ENCODE measurements at places on chromosomes 11 and 22.

GRCh38 chr11:4025967-4026324 lies 68.7 kb upstream of the RRM1 start:
- no peak for DNase-seq

DNA sequence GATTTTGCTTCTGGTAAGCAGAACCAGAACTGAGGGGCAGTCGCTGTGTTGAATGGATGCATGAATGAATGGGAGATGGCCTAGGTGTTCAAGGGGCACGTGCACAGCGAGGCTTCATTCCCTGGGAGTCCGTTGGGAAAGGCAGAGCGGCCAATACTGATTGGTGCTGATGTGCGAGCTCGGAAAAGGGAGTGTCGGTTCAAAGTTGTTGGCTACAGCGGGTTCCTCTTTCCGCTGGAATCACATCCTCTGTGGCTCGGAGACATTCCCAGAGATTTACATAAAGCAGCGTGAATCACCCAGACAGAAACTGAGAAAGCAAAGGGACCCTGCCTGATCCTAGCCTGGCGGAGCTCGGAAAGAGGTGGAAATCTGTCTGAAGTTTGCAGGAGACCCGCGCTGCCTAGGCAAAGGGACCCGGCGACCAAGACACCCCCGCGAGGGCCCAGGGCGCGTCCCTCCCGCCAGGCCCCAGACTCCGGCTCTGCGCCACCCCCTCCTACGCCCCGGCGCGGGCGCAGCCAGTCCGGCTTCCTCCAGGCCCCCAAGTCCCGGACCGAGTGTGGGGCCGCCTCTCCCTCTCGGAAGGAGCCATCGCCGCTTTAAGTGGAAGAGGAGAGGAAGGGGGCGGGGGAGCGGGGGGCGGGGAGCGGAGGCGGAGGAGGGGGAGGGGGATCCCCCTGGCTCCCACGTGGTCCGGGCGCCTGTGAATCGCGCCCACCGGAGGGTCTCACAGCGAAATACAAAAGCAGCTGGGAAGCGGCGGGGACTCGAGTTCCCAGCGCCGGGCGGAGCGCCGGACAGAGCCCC lies at the start of gene FJX1:
Gene FJX1 (plus strand): TSS at position 774 of the 810 bp plus-strand sequence. CDS start 177 bp downstream, outside the sequence.
- DNase-seq = no peak

GRCh38 chr11:17528906-17529843 lies 15.0 kb downstream of the USH1C start:
- DNase-seq = no peak

DNA sequence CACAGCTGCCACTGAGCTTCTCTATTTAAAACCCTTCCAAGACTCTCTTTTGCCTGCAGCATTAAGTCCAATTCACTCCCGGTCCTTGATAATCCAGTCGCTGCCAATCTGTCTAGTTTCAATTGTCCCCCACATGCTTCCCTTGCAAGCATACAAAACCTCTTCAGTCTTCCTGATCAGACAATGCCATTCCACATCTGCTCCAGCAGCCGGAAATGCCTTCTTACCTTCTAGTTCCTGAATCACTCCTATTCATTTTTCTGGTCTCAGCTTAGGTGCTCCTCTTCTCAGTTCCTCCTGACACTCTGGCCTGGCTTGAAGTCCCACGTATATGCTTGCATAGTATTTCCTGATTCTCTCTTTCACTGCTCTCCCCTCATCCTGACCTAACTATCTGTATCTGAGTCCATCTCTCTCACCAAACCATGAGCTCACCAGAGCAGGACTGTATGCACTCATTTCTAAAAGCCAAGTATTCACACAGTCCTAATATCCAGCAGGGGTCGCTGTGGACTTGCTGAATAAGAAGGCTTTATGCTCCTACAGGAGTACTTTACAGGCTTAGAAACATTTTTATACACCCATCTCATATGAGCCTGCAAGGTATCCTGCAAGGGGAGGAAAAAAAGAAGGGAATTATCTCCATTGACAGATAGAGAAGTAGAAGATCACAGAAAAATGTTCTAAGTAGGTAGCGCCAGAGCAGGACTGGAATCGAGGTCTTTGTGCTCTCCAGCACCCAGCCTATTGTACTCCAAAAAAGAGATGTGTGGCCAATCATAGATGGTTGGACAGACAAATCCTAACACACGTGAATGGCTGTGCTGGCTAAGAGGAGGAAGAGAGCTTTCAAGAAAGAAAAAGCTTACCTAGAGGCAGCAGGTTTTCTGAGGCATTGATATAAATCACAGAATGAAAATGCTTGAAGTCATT lies 19.2 kb downstream of the XRRA1 start:
- no peak for DNase-seq

GRCh38 chr11:131696690-131697089 lies 326.3 kb downstream of the NTM start:
- DNase-seq = no peak

GRCh38 chr11:114280696-114281095 lies 15.5 kb upstream of the NNMT start:
- DNase-seq = peak; percentile 92

DNA sequence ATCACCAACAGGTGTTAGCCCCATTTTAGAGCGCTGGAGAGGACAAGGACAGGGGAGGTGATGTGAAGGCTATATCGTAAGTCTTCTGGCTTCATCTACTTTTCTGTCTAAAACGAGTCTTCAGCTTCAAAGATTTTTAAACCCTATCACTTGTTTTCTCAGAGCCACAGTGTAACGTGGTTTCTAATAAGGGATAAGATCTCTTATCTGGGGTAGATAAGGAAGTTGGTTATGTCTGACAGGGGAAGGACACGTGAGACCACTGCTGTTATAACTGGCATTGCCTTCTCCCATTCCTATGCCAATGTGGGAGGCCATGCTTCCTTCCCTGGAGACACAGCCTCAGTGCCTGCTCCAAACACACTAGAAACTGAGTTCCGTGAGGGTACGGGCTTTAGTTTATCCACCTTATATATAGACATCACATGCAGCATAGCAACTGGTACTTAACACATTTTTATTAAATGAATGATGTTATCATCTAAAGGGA lies 39.3 kb downstream of the LARGE2 start:
- no peak for DNase-seq

- no peak for DNase-seq
Measured at GRCh38 chr11:132972565-132972964, 559.7 kb downstream of the OPCML start.

GRCh38 chr11:130831506-130831905 lies 84.8 kb downstream of the SNX19 start:
- DNase-seq = no peak

DNA sequence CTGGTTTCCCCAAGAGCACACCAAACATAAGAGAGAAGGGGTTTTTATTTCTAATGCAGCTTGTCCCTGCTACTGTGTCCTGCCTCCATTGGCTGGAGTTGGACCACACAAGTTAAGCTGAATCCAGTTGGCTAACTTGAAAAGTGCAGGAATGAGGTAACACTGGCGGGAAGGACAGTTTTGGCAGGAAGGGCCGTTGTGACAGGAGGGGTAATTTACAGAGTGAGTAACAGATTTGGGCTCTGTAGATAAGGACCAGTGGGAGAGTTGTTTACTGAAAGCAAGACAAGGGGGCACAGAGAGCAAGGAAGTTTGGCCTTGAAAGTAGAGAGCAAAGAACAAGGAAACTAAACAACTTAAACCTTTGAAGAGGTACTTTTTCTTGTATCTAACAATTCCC lies 1623.3 kb upstream of the RAG2 start:
- no peak for DNase-seq

GRCh38 chr11:75523811-75524664 lies 1.7 kb downstream of the GDPD5 start:
- DNase-seq = no peak

- DNase-seq = no peak
Measured at GRCh38 chr11:44943118-44943517, 7.6 kb downstream of the TP53I11 start.

DNA sequence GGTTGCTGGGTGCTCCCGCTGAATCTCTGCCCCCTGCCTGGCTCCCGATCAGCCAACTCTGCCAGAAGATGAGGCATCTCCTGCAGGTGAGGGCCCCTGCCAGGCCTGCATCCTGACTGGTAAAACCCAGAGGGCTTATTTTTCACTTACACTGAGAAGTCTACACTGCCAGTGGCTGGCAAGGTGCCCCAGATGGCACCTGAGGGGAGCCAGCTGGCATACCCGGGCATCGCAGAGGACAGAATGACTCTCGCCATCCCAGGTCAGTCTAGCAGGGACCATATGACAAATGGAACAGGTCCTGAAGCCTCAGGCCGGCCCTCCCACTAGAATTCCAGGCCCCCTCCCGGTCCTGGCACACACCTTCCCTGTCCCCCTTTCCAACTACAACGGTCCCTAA lies 30.9 kb downstream of the MACROD1 start:
- no peak for DNase-seq

- no peak for DNase-seq
Measured at GRCh38 chr11:15918212-15918611, 438.1 kb downstream of the SOX6 start.

DNA sequence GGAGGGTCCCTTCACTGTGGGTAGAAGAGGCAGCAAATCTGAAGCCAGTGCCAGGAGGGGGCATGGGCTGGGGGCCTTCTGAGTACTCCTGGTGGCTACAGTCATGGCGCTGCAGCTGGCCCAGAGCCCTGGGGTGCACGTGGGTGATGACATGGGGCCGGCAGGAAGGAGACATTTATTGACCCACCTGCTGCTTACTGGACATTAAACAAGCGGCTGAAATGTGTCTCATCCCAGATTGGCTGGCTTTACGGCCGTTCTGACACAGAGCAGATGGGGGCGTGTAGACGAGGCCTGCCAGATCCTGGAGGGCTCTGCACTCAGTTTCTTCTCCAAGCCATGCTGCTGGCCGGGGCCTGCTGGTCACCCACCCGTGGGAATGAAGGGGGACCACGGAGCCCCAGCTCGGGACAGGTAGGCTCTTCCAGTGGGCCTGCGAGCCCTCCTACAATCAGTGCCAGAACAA lies 906.9 kb downstream of the BRD1 start:
- no peak for DNase-seq

DNA sequence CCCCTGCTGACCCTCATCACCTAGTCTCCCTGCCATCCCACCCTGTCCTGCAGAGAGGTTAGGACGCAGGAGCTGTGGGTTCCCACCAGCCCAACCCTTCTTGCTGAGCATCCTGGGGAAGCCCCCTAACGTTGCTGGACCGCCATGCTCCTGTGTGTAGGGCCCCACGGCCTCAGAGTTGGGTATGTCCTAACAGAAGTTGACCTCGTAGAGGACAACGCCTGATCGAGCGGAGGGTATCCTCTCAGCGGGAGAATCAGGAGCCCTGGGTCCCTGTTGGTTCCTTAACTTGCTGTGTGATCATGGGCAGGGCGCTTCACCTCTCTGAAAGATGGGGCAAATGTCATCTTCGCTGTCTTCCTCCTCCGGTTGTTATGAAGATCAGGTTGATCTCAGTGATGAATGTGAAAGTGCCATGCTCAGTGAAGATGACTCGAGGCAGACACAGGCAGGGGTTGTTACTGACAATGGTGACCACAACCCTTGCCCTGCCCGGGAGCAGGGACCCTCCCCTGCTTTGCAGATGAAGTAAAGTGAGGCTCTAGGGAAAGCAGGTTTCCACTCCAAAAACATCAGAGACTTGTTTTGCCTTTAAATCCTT lies 19.3 kb upstream of the CD5 start:
- no peak for DNase-seq

- DNase-seq = no peak
Measured at GRCh38 chr11:46390331-46391171, 1.0 kb downstream of the CHRM4 start.

DNA sequence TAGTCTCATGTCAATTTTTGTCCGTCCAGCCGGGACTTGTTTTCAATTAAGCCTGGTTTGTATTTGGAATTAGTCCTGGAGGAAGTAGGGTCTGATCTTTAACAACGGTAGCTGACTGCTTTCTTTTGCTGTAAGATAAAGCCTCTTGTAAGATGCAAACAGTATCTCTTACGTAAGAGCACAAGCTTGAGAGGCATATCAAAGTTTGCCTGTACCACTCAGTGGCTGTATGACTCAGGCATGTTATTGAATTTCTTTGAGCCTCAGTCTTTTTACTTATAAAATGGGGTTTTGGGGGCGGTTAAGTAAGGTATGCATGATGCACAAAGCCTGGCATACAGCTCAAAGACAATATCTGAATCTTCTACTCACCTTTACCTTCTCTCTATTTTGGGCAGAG lies 198.4 kb upstream of the NARS2 start:
- DNase-seq = no peak

DNA sequence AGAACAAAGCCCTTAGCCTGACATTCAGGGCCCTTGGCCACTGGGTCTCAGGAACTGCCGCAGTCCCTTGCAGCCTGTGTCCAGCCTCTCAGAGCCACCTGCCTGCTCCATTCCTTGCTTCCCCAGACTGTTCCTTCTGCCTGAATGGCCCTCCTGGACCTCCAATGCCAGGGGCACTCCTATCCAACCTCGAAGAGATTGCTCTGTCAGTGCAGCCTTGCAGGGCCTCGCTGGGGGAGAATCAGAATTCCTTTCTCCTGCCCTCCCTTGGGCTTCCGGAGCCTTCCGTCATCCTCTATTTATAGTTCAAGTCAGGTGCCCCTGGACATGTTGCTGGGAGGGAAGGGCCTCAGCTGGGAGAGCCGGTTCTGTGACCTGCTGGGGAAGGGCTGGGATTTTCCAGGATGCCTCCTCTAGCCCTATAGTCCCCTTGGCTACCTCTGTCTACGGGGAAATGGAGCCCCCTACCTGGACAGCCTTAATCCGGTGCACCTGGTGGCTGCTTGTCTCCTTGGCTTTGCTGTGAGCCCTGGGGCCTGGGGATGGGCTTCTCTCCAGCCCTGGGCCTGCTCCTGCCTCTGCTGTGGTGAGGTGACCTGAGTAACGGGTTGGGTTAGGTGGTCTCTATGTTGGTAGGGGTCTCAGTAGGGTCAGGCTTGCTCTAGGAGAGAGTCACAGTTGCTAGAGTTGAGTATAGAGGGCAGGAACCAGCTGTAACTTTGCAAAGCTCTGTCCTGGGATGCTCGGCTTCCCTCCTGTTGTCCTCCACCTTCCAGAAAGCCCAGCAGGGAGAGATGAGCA lies 45.9 kb upstream of the SYT7 start:
- DNase-seq = no peak

DNA sequence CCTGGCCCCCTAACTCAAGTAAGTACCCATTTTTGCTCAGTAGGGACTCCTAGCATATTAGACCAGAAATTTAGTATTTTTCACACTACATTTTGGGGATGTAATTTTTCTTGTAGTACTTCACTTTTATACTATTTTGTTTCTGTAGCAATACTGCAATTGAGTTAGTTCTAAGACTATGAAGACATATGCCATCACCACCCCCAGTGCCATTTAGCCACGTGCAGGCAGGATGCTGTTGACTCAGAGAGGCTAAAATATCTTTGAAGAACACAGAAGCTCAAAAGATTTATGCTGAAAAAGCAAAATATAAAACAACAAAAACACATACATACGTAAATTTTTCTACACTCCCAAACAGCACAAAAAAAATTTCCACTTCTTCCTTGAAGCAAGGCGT lies 29.1 kb upstream of the DLAT start:
- no peak for DNase-seq

DNA sequence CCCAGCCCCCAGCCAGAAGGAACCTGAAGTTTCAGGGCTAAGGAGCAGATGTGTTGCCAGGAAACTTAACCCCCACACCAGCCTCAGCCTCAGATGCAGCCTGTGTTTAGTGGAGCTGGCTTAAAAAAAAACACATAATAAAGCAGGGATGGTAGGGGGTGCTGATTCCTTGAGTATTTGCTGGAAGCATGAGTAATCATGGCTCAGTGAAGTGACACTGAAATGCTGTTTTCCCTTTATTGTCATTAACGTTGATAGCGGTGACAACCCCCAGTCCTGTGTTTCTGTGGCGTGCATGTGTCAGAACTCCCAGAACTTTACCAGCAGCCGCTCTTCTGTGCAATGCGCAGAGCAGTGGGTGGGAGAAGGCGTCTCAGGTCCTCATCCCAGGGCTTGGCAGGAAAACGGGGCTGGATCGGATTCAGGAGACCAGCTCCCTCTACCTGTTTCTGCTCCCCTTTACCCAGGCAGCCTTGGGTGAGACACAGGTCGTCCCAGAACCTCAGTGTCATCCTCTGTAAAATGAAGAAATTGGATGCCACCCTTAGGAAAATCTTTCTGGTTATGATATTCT lies 1282.1 kb downstream of the TBC1D22A start:
- peak; percentile 34 for DNase-seq

Data from vagina (tissue), 2 donors.